Mesendoderm (in vitro differentiated cells): ENCODE measurements at places on chromosomes 6 and 20.
A peak's percentile ranks its signal among the peaks of the same experiment; 100 is the strongest.

DNA sequence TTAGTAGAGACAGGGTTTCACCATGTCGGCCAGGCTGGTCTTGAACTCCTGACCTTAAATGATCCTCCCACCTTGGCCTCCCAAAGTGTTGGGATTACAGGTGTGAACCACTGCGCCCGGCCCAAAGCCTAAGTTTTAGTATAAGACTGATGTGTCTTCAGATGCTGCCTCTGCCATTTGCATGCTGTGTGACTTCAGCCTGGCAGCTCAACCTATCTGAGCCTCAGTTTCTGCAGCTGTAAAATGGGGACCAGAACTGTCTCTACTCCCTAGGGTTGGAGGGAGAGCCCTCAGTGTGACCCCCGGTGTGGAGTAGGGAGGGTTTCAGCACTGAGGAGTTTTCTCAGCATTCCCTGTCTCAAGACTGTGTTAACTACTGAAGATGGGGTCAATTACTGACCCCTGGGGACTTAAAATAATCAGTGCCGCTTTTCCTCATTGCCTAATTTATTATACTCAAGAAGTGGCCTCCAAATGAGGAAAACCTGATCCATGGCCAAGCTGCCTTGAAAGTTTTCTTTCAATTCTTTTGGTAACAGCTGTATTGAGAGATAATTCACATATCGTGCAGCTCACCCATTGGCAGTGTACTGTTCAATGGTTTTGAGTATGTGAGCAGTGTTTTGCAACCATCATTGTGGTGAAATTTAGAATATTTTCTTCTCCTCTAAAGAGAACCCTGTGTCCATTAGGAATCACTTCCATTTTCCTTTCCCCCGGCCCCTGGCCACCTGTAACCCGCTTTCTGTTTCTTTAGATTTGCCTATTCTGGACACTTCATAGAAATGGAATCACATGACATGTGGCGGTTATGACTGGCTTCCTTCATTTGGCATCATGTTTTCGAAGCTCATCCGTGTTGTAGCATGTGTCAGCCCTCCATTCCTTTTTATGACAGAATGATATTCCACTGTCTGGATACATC, 64.8 kb downstream of the PHACTR3 start:
- DNase-seq: no peak

DNA sequence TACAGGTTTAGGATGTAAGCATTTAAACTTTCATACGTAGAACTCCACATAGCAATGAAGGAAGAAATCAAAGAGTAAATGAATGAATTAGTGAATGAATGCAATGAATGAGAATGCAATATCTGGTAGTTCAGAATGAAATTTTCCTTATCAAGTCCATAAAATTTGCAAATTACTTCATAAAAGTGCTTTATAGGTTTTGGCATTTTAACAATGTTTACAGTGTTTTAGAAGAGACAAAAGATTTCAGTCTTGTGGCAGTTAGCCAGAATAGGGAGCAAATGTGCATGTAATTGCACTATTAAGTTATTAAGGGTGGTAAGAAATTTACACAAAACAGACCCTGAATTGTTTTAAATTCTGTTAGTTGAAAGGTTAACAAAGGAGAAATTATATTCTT, 739.4 kb upstream of the FLRT3 start:
- DNase-seq: no peak

DNA sequence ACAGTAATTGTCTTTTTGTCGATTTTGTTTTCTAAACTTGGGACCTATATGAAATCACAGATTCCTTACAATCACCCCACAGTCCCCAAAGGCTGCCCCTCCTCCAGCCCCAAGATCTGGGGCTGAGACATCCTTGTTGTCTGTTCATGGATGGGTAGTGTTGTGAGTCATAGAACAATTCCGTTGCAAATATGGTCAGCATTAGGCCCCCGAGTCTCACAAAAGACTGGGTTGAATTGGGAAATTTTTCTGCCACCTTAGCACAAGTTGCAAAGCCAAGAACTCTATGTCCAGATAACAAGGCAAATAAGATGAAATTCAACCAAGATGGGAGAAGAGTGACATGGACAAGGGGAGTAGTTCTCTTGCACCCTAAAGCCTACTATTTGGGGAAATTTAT, 10.5 kb upstream of the TAB2 start:
- no peak for DNase-seq

GRCh38 chr6:65790666-65791065, 83.6 kb upstream of the EYS start:
- no peak for DNase-seq

- DNase-seq: no peak
Measured at GRCh38 chr20:40691566-40692239, 2.7 kb upstream of the MAFB start.

- DNase-seq: no peak
Measured at GRCh38 chr20:58994390-58995159, 12.5 kb downstream of the CTSZ start.

DNA sequence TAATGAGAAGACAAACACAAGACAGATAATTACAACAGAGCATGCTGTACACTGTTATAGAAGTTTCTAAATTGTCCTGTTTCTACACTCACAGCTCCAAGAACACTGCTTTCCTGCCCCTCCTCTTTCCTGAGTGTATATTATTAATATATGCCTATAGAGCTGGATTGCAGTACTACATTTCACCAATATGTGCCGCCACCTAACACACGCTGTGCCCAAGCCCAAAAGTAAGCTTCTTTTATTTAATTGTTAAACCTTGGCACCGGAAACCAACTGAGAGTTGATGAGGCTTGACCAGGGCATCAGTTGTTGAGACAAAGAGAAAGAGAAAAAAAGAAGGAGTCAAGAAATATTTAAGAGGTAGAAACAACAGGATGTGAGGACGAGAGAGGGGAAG, 16.0 kb upstream of the PTPRT start:
- no peak for DNase-seq

- DNase-seq: no peak
Measured at GRCh38 chr6:26543953-26544352, 5.8 kb downstream of the HMGN4 start.

DNA sequence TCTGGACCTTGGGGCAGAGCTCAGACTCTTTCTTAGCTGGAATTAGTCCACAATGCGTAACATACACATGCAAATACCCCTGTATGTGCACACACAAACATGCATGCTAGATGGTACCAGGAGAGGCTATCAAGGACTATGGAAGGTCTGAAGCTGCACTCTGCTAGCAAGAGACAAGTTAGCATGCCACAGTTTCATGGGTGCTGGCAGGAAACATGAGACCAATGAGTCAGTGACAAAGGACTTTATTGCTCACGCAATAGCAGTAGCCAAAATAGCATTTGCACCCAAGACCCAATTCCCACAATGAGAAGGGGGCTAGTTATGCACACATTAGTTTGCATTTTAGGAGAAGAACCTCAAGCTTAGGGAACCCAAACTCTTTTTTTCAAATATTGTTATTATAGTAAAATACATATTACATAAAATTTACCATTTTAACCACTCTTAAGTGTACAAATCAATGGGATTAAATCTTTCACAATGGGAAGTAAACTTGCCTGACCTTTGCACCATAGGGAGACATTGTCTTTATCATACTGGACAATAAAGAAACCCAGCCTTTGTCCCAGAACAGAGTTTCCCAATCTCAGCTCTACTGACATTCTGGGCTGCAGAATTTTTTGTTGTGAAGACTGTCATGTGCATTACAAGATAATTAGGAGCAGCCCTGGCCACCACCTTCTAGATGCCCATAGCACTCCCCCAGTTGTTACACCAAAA, 69.1 kb downstream of the NRSN1 start:
- DNase-seq: no peak

- no peak for DNase-seq
Measured at GRCh38 chr20:34579191-34579978, 20.9 kb downstream of the MAP1LC3A start.

- no peak for DNase-seq
Measured at GRCh38 chr20:651713-652614, 1.0 kb downstream of the SRXN1 start.

DNA sequence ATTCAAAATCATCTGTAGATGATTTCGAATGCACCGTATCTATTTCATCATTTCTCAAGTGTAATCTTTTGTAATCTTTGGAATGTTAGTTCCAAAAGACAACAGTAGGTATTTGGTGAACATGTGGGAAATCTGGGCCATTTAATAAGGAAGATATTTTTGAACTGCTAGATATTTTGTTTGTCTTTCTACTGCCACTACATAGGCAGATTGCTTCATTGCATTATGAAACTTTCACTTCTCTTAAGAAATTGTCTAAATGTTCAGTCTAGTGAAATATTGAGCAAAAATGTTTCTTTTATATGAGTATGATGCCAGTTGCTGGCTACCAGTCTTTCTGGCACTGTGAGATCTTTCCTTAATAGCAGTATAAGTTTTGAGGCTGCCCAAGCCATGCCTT, 527.8 kb upstream of the RNF217 start:
- no peak for DNase-seq

GRCh38 chr20:57257701-57258453, 8.6 kb downstream of the BMP7 start:
- DNase-seq: no peak

- peak; percentile 62 for DNase-seq
Measured at GRCh38 chr6:34513646-34514045, 42.5 kb downstream of the SPDEF start.
